ENCODE measurements at places on chromosomes 1 and 21.
A peak's percentile ranks its signal among the peaks of the same experiment; 100 is the strongest.

- peak; percentile 26 for DNase-seq
Observed at GRCh38 chr1:214303141-214303930, 22.4 kb downstream of the SMYD2 start.

DNA sequence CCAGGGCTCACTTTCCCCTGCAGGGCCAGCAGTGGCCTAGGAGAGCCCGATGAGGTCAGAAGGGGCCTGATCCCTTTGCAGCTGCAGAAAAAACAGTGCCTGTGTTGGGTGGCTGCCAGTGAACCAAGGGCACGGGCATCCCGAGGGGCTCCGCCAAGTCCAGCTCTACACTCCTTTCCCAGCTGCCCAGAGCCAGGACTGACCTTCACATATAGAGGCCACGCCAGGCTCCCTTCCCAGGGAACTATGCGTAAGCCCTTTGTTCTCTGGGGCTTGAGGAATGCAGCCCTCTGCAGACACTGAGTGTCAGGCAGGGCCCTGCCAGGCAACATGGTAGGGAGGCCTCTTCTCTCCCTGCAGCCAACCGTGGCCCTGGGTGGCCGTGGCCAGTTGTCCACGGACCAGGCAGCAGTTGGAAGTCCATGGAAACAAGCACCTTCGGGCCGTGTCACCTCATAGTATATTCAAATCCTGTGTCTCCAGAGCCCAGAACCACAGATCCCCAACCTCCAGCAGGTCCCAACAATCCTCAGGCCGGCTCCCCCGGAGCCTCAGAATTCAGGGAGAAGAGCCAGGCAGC is 194.0 kb downstream of the NPHP4 start:
- no peak for DNase-seq

GRCh38 chr1:67749844-67750690 is 65.1 kb downstream of the GADD45A start:
- DNase-seq: no peak

- no peak for DNase-seq
Observed at GRCh38 chr21:34953950-34954349, 95.2 kb downstream of the RUNX1 start.

- no peak for DNase-seq
Observed at GRCh38 chr1:51740652-51741051, 123.8 kb downstream of the OSBPL9 start.

GRCh38 chr1:71656902-71657301 is 576.1 kb upstream of the ZRANB2 start:
- no peak for DNase-seq

DNA sequence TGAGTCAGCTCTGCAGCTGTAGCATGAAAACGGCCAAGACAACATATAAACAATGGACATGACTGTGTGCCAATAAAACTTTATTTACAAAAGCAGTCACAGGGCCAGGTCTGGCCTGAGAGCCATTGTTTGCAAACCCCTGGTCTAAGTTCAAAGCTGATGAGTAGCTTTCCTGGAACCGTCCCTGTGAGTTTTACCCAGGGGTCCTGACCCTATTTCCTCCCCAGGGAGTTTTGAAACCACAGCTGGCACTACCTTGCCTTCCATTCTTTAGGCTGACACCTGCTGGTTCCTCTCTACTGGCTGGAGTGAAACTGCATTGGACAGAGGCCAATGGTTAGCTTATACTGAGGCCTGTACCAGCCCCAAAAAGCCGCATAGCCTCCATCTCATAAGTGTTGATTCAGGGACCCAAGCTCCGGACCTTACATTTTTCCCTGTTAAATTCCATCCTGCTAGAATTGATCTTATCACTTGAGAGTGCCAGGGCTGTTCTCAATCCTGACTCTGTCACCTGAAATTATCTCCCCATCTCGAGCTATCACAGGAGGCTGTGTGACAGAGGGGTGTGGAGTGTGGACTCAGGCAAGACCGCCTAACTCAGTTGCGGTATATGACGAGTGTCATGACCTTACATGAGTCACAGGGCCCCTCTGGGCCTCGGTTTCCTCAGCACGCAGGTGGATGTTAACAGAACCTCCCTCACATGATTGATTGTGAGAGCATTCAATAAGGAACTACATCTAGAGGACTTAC is 343.6 kb downstream of the NPHP4 start:
- DNase-seq: no peak
